ENCODE measurements at places on chromosomes 7 and 10.

DNA sequence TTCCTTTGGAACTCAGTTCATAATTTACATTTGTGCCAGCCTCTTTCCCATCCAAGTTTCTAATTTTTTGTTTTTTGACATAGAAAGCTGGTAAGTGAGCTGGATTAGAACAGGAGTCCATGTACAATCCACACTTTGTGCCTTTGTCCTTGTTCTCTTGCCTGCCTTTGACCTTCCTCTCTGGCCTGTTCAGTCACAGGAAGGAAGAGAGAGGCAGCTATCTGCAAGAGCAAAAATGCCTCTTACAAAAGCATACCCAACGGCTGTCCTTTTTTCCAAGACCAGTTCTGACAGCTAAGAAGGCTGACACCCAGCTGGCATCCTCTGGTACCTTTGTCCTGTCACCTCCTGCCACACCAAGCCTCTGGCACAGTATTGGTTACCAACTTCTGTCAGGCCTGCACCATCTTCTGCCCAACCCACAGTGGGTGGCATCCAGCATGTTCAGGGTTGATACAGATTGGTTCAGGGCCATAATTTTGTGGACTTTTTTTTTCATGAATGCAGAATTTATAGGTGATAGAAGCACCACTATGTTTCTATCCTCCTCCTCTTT lies 133.7 kb upstream of the KLF14 start:
- DNase-seq, result no peak

GRCh38 chr7:33186192-33186591 lies 56.8 kb downstream of the BBS9 start:
- no peak for DNase-seq

- no peak for DNase-seq
These were observed 28.9 kb upstream of the TNRC18 start for GRCh38 chr7:5452470-5452899.

DNA sequence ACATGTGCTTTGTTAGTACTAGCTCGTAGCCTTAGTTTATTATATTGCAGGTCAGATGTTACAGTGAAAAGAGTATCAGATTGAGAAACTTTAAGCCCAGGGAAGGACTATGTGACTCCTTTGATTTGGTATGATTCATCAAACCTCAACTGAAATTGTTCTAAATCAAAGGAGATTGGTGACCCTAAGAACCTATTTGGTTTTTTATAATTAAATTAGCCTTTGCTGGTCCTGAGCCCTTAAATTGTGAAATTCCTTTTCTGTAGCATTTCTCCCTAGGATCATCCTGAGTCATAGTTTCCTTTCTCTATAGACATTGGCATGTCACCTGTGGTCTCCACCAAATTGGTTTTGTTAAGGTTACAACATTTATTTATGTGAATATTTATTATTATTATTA lies 89.7 kb downstream of the POLR1F start:
- DNase-seq, result no peak

- no peak for DNase-seq
These were observed 109.6 kb upstream of the SP4 start for GRCh38 chr7:21317966-21318915.

- DNase-seq, result peak; percentile 7
These were observed 210.5 kb downstream of the ETV1 start for GRCh38 chr7:13778967-13779366.
